Activated CD8-positive, alpha-beta T cell treated with anti-CD3 and anti-CD28 coated beads, Interleukin-2, amount 10 ng/mL, durations not matched to agents 7 days and 5 days (primary cell): ENCODE measurements at places on chromosomes 4 and X.
A peak's percentile ranks its signal among the peaks of the same experiment; 100 is the strongest.

DNA sequence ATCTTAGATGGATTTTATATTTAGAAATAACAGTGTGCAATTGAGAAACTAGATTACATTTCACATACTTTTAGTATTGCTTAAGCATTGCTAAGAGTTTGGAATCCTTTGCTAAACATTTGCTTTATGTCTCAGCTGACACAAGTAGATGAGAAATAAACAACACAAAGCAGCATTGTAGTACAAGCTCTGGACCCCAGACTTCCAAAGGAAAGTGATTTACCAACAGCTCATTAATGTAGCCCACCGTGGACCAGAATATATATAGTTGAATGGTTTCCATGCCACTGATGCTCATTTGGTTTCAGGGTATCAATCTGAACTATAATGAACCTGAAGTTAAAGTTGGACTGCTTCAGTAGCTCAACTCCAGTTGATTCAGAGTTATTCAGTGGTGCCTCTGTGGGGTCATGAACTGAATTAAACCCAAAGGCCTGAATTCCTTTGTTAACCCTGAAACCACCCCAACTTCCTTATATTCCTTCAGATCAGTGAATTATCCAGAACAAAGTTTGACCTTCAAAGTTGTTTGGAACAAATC is 132.1 kb upstream of the NEIL3 start:
- no peak for DNase-seq

GRCh38 chrX:45768666-45769236 is 568.1 kb upstream of the DIPK2B start:
- DNase-seq, result no peak

- DNase-seq, result no peak
Measured at GRCh38 chr4:26058537-26058936, 144.5 kb downstream of the SMIM20 start.

- DNase-seq, result no peak
Measured at GRCh38 chr4:87478732-87479250, 50.4 kb downstream of the SPARCL1 start.

GRCh38 chr4:7302781-7303404 is 110.6 kb downstream of the SORCS2 start:
- no peak for DNase-seq

DNA sequence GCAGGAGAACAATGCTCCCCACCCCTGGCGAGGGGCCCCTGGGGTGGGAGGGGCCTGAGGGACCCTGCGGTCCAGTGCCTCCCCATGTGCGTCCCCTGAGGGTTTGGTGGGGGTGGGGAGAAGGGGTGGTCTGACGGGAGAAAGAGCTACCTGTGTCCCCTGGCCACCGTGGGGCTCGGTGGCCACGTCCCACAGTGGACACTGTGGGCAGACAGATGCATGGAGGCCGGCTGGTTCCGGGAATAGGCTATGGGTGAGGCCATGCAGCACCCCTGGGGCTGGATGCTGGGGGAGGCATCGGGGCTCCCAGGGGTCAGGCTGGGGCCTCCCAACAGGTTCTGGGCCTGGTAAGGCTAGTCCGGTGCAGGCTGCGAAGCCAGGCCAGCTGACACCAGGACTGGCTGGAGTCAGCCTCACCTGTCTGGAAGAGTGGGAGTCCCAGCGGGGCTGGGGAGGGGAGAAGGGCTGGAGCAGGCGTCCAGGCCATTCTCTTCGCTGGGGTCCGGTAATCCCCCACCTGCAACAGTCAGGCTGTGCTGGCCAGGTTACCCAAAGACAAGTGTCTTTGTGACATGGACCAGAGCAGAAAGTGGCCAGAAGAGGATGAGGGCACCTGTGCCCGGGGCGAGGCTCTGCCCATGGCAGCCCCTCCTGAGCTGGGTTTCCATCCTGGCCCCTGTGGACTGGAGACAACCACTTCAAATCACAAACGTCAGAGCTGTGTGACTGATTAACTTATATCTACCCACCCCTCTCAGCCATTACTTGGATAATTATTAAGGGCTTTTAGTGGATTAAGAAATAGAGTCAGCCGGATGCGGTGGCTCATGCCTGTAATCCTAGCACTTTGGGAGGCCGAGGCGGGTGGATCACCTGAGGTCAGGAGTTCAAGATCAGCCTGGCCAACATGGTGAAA is 1.4 kb upstream of the FAM53A start:
- no peak for DNase-seq

- no peak for DNase-seq
Measured at GRCh38 chrX:11509786-11510185, 155.9 kb downstream of the ARHGAP6 start.

DNA sequence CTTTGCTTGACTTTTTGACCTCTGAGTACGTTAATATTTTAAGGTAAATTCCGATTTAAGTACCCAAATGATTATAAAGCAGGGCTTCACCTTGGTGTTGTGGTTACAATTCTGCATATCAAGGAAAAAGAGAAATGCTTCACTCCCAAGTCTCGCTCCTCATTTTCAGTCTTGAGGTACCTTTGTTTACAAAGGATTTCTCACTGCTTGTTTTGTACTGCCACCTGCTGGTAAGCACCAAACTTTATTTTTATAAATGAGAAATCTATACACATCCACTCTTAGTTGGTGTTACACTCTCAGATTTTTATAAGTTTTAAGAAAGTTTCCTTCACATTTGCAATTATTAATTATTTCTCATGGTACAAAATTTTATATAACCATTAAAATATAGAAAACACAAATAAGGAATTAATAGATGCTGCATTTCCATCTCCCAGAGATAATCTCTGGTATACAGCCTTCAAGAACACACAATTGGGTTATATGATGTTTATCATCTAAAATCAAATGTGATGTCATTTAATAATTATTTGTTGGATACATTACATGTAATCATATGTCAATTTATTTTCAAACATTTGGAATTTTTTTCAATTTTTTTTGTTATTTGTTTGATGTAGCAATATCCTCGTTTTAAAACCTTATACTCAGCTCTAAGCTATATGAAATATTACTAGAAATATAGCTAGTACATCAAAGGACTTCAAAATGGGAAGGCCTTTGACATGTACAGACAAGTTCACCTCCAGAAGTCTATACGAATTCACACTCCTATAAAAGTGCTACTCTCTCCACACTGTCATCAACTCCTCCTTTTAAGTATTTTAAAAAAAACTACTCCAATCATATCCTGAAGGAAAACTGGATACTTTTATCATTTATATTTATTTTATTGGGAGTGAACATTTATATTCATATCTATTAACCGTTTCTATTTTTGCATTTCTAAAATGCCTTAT is 179.9 kb downstream of the KCNIP4 start:
- DNase-seq, result peak; percentile 35

GRCh38 chr4:60611762-60612496 is 588.2 kb upstream of the ADGRL3 start:
- DNase-seq, result no peak

DNA sequence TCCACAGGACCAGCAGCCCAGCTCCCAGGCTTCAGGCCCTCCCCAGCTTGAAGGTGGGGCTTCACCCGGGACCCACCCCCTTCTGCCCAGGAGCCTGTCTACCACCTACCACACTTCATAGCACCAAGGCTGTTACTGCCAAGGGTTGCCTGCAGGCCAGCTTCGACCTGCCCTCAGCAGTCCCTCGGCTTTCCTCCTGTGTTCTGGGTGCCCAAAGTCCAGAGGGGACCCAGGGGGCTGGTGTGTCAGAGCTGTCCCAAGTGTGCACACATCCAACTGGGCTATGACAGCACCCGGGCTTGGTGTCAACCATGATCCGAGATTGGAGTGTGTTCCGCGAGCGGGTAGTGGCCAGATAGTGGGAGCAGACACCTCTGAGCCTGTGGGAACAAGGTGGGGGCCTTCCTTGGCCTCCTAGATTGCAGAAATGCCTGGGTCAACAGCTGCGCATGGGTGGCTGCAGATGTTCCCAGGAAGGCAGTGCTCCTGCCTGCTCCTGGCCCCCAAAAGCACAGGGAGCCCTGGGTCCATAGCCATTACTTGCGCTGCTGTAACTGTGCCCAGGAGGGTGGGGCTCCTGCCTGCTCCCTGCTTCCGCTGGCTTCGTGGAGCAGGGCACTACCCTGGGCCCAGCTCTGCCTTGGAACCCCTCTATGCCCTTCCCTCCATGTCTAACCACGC is 16.8 kb downstream of the SULT1B1 start:
- no peak for DNase-seq

GRCh38 chr4:165331359-165331758 is 3.9 kb downstream of the MSMO1 start:
- no peak for DNase-seq

DNA sequence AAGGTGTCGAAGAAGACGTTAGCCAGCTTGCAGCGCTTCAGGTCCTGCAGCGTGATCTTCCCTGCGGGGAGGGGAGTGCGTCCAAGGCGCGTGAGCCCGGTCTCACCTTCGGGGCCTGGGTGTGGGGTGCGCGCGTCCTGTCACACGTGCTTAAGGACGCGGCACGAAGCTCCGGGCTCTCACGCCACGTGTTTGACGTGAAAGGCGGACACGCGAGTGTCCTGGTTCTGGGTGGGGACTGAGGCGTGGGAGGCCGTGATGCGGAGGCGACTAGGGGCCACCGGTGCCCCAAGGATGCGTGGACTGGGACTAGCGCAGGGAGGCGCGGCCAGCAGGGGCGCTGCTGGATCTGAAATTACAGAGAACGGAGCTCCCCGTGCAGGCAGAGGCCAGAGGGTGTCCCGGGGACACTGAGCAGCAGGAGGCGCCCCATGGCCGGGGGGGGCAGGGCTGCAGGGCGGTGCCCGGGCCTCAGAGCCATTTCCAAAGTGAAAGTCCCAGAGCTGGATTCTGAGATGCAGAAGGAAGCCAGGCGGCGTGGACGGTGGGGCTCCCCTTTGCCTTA is 20.3 kb upstream of the GTPBP6 start:
- DNase-seq, result no peak

GRCh38 chrX:23736030-23736429 is 7.0 kb downstream of the ACOT9 start:
- DNase-seq, result no peak

DNA sequence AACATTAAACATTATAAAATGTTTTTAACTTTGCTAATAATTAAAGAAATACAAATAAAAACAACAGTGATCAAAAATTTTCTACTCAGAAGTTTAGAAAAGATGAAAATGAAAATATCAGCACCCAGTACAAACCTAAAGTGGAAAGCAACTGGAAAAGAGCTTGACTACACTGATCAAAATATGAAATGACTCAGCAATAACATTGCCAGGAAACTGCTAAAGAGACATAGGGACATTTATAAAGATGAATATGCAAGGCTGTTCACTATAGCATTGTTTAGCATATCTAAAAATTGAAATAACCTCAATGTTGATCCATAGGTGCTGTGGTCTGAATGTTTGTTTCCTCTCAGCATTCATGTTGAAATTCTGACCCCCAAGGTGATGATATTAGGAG is 88.5 kb upstream of the NOCT start:
- no peak for DNase-seq

DNA sequence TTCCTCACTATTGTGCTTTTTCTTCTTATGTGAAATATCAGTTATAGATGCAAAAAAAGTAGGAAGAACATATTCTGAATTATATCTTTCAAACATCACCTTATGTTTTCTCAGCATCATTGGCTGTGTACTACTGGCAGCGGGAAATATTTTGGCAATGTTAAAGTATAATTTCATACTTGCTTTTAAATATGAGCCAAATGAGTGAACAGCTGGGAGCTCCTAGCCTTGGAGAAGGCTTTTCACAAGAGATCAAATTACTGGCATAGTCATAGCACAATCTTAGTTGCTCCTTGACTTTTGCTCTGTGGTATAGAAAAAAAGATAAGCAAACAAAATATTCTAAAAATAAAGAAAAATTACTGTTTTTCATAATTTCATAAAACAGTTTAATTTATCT is 1575.8 kb upstream of the PABPC4L start:
- no peak for DNase-seq

GRCh38 chr4:139534287-139534950 is 21.6 kb downstream of the SETD7 start:
- DNase-seq, result no peak

DNA sequence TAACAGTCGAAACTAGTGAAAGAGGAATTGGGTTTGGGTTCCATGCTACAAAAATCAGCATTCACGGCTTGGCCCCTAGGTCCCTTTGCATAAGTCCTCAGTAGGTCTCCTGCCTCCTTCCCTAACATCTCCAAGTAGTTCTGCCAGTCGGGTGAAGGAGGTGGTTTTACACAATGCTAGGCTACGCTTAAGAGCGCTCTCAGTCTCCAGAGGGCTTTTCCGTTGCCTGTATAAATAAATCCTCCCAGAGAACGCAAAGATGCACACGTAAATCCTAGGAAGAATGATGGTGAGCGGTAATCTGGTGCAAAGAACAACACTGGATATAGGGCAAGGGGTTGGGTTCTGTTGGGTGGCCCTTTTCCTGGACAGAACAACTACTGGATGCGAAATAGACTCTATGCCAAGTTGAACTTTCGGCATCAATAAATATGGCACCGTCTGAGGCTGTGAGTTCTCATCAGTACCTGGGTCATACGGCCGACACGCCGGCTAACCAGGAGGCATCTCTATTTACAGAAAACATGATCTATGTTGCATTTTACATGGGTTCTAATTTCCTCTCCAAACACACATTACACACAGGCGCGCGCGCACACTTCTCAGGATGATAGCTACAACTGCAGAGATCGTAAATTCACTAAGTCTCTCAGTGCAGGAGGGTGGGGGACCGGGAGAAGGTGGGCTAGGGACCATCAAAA is 1.3 kb downstream of the CAMK2D start:
- peak; percentile 50 for DNase-seq

GRCh38 chr4:111501946-111502345 is 643.3 kb upstream of the FAM241A start:
- no peak for DNase-seq

DNA sequence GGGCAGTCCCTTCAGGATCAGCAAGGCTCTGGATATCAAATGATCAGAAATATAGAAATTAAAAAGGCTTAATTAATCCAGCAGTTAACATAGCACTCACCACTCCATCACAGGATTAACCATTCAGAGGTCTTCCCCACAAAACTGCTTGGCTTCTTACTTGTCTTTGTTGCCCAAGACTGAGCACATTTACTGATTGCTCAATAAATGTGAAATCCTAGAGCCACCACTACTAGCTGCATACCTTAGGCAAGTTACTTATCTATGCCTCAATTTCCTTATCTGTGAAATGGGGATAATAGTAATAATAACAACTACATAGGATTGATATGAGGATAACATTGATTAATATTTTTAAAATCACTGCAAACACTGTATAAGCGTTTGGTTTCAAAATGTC is 124.2 kb downstream of the ARHGAP6 start:
- no peak for DNase-seq

GRCh38 chr4:152265149-152265621 is 270.7 kb downstream of the FBXW7 start:
- no peak for DNase-seq

DNA sequence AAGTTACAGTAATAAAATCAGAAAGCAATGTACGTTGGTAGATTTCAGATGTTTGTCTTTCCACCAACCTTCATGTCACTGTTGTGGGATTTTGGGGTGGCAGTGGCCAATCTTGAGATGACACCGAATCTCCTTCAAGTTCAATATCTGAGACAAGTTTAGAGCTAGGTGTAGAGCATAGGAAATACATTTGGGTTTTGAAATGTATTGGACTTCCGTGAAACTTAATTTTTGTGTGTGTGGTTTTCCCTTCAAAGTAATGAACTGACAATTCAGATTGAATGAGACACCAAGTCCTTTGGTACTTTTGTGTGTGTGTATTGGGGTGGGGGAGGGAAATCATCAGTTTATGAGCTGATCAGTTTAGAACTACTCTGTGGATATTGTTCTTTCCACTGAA is 1.8 kb downstream of the WDR44 start:
- DNase-seq, result no peak
